ENCODE measurements at places on chromosomes 2 and 18.

DNA sequence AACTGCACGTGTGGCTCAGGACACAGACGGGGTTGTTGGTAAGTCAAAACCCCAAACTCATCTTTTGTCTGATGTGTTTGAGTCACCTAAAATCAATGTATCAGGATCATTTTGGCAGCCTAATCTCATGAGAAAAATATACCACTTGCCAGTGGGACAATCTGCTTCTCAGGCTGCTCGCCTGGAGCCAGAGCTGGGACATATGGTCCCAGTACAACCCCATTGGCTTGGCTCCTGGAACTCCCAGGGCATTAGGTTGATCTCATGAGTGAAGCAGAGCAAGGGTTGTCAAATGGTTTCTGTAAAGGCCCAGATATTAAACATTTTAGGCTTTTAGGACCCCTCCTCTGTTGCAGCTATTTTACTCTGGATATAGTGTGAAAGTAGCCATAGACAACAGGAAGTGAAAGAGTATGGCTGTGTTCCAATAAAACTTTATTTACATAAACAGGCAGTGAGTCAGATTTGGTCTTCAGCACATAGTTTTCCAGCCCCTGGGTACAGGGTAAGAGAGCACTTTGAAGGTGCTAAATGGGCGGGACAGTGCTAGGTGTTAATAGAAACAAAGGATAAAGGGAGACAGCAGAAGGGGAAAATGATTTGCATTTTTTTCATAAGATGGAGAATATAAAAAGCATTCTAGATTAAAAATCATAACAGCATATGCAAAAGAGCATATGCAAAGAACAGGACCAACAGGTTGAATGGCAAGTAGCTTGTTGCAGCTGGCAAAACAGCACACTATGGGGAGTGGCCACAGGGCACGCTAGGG, 290.8 kb downstream of the KCNS3 start:
- DNase-seq, result no peak

DNA sequence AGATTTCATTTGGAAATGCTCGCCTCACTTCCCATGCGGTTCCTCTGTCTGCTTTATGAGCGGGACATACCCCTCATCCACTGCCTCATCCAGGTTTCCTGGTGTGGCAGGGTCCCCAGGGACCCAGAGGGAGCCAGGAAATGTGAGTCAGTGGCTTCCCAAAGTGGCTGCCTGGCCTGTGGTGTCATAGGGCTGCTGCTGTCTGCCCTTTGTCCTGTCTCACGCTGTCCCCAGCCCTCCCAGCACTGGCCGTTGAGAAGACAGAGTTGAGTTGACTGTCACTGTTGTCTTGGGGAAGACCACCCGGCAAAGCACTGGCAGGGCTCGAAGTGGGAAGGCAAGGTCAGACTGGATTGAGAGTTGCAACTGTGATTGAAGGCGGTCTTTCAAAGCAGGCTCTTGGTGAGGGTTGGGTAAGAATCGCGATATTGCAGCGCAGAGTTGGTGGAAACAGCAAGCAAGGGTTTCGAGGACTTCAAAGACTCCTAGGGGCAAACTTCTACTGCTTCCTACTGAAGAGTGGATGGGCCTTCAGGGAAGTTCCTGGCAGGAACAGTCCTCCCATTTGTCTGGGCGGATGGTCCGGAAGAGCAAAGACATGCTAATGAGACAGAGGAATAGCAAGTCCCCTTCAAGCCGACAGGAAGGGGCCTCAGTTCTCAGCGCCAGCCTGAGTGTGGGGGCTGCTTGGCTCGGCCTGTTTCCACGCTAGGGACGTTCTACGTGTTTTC, 33.9 kb downstream of the RAB31 start:
- DNase-seq, result no peak

- no peak for DNase-seq
Observed at GRCh38 chr2:109264595-109265328, 135.8 kb downstream of the SH3RF3 start.

- no peak for DNase-seq
Observed at GRCh38 chr2:45524016-45524415, 87.1 kb downstream of the SRBD1 start.

DNA sequence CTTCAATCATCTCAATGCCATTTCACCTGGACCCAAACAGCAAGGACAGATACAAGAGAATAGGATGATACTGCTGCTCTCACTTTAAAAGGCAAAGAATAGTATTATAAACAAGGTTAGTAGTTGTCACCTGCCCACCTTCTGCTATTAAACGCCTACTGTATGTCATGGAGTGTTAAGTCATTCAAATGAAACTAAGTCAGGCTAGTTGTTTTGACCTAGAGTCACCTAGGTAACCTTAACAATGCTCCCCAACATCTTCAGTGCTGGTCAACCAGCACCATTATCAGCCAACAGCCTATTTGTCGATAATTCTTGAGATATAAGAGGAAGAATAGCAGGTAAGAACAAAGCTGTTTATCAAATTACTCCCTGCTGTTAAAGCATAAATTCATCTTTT, 39.2 kb downstream of the TRIP12 start:
- DNase-seq, result no peak

DNA sequence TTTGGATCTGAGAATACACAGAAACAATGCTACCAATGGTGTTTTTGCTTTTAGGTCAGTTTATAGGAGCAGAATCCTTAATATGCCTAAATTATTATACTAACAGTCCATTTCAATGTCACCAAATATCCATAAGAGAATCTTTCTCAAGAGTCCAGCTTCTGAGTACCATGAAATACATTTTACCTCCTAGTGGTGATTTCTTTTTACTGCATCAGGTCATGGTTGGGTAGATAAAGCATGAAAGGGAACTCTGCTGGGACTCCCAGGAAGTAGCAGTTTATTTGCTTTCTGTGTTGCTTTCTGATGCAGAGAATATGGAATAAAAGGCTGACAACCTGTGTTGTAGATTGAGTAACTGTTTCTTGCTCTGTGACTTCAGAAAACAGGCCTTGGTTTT, 115.6 kb downstream of the PPP1R1C start:
- DNase-seq, result no peak

DNA sequence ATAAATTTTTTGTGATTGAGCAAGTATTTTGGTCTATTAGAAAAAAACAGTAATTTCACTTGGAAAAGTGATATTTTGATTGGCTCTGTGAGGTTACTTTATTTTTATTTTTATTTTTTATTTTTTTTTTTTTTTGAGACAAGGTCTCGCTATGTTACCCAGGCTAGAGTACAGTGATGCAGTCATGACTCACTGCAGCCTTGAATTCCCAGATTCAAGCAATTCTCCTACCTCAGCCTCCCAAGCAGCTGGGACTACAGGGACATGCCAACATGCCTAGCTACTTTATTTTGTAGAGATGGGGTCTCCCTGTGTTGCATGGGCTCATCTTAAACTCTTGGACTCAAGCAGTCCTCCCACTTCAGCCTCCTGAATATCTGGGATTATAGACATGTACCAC, 60.9 kb upstream of the MGAT5 start:
- no peak for DNase-seq

DNA sequence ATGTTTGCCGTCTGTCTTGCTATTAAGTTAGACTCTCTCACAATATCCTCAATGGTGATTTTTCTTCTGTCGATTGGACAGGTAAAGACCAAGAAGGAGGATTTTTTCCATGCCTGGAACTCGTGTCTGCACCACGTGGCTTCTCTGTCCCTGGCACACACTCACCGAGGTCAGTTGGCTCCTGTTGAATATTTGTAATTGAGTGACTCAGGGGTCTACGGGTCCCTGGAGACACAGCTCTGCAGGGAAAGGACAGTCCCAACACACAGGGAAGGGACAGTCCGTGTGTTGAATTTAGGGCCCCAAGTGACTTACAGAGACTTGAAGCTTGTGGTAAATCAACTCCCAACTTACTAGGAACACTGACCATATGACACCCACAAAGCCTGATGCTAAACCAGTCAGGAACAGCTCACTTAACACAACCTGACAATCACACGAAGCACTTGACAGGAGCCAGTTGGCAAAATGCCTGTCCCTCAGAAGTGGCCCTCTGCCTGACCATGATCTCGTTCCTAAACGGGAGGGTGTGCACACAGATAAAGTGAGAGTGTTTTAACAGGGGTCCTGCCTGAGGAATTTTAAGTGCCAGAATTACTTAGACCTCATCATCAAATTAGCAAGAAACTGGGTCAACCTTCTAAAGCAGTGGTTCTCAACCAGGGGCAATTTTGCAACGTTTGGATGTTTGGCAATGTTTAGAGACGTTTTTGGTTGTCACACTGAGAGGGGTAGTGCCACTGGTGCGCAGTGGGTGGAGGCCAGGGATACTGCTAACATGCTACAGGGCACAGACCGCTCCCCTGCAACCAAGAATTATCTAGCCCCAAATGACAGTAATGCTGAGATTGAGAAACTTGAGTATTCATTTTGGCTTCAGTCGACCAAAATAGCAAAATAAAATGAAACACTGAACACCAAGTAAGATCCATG, 88.9 kb upstream of the BCL2L11 start:
- DNase-seq, result no peak

DNA sequence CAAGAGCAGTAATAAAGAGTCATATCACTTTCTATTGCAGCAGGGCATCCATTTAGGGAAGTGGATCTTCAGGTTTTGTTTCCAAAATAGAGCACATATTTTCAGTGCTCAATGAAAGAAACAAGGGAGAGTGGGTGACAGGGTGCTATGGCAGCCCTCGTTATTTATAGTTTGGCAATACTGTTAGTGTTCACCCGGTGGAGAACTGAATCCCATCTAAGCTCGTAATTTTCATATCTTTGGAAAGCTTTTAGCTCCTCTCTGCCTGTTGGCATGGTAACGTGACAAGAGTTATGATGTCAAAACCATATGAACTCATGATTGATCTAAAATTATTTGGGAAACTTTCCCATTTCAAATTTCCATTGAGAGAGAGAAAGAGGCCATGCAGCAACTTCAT, 331.9 kb downstream of the LRRTM1 start:
- DNase-seq, result no peak

DNA sequence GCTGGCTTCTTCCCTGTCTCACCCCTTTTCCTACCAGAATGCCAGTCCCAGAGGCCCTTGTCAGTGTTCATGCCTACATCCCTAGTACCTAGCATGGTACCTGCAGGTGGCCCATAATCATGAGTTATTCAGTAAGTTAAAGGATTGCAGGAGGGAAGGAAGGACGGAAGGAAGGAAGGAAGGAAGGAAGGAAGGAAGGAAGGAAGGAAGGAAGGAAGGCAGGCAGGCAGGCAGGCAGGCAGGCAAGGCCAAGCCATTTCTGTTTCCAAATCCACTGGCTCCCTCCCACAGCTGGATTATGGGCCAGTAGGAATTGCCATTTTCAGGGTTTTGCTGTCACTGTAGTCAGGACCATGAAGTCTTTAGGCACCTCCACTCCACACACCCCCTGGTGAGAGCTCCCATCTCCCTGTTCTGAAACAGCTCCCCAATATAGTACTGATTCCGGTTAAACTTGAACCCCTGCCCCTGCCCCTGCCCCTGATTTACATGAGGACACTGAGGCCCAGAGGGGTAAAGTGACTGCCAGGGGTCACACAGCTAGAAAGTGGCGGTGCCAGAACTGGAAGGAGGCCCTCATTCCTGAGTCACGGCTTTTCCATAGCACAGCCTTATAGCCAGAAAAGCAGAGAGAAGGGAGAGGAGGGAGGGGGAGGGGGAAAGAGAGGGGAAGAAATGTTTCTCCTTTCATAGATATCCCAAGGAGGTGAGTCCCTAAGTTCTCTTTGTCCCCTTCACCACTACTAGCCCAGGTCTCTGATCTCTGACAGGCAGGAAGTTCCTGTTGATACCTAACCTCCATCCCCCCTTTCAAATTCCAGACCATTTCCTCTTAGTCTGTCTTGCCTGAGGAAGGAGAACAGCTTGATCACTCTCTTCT, 12.2 kb upstream of the TNS1 start:
- DNase-seq, result no peak

- no peak for DNase-seq
Observed at GRCh38 chr18:44968336-44968735, 287.6 kb downstream of the SETBP1 start.

- DNase-seq, result no peak
Observed at GRCh38 chr2:145653553-145653952, 1133.6 kb upstream of the ZEB2 start.

- DNase-seq, result no peak
Observed at GRCh38 chr2:188345020-188345419, 53.3 kb downstream of the GULP1 start.

GRCh38 chr2:47360927-47361326, 42.0 kb upstream of the MSH2 start:
- no peak for DNase-seq

- no peak for DNase-seq
Observed at GRCh38 chr18:2994603-2995432, 18.1 kb downstream of the LPIN2 start.

DNA sequence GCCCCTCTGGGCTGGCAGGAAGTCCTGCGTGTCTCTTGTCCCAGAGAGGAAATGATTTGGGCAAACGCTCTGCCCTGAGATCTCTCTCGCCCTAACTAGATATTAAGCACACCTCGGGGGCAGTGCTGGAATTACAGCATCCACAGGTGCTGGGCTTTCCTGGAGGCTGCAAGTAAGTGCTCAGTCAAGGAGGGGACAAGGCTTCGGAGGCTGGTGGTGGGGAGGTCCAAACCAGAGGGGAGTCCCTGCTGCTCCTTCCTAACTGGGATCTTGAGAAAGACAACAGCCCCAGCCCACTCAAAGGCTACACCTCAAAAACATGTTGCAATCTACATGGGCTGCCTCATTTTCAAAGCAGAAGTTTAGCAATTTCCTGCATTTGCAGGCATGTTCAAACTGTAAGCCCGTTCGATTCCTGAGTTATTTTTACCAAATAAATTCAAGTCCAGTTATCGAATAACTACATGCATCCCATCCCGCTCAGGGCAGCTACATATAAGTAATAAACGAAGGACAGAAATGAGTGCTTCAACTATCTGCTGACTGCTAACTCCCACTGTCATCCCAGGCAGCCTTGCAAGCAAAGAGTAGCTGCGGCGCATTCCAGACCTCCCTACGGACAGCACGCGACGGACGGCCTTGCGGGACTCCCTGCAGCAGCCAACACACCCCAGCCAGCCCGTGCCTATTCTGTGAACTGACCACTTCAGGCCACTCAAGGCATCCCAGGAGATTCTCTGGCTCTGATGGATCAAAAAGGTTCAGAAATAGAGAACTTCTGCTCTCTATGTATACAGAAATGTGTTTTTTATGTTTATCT, 27.5 kb downstream of the ZNF516 start:
- DNase-seq, result no peak

- no peak for DNase-seq
Observed at GRCh38 chr2:172440795-172441194, 13.4 kb downstream of the ITGA6 start.

DNA sequence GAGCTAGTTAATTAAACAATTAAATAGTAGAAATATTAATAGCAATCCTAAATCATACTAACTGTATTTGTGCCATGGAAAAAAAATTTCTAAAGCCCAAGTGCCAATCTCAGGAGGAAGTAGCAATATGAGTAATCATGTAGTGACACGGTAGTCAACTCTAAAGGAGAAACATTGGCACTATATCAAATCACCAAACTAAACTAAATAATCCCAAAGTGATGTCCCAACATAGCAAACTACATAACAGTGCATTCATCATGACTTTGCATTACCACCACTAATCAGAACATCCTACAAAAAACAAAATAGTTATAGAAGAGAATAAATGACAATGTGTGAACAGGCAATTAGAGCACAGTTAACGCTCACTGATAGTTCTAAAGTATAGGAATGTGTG, 195.1 kb downstream of the EXOC6B start:
- DNase-seq, result no peak

GRCh38 chr18:62341473-62341872, 16.4 kb downstream of the TNFRSF11A start:
- DNase-seq, result peak; percentile 75

- no peak for DNase-seq
Observed at GRCh38 chr2:176552501-176553135, 283.4 kb downstream of the MTX2 start.

- no peak for DNase-seq
Observed at GRCh38 chr2:5618271-5618670, 73.9 kb upstream of the SOX11 start.

GRCh38 chr18:13889671-13890070, 25.7 kb downstream of the MC2R start:
- DNase-seq, result no peak

All from NCI-H1105 treated with DMSO at 0.1 percent for 48 hours (cell line).